ENCODE measurements at places on chromosomes 5 and 9.

DNA sequence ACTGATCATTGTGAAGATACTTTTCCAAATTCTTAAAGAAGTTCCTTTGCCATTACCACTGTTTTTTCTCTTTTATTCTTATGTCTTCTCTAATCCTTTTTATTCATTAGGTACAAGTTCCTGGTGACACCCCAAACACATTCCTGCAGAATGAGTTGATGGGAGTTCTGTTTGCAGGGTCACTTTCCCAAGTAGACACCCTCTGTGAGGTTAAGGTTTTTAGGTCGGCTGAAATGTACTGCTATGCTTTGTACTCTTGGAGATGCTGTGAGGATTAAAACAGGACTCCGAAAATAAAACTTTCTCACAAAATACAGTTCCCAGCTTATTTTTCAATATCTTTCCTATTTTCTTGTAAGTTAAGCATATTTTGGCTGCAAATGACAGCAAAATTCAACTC is 143.3 kb upstream of the TLE4 start:
- DNase-seq: no peak

- no peak for DNase-seq
These were observed 507.3 kb downstream of the ISL1 start for GRCh38 chr5:51890435-51891116.

DNA sequence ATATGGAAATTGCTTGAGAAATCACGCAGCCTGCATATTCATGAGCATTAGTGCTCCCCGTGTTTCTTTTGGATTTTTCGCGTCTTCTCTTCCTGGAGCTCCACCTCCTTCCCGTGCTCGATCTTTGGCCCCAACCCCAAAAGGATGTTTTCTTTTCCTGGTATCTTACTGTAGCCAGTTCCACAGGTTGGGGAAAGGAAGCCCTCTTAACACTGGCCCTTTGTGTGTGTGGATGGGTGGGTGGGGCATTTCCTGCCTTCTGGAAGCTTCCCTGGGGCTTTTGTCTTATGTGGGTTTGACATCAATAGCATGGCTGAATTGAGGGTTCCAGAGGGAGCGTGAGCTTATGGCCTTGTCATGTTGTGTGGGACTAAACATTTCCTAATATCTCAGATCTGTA is 21.9 kb downstream of the STXBP1 start:
- no peak for DNase-seq

DNA sequence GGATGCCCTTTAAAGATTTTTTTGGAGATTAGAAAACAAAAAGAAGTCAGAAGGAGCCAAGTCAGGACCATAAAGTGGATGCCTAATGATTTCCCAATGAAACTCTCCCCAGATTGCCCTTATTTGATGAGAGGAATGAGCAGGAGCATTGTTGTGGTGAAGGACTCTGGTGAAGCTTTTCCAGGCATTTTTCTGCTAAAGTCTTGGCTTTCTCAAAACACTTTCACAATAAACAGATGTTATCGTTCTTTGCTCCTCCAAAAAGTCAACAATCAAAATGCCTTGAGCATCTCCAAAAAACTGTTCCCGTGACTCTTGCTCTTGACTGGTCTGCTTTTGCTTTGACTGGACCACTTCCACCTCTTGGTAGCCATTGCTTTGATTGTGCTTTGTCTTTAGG is 121.8 kb downstream of the CAAP1 start:
- no peak for DNase-seq

- no peak for DNase-seq
These were observed 3.8 kb downstream of the LARP1 start for GRCh38 chr5:154758977-154759376.
